Upper lobe of left lung (tissue), 6 donors: ENCODE measurements at places on chromosomes 16 and 17. TPM values are rescaled to one million over a fixed set of nuclear protein-coding genes. Genes with fewer than 3 reads are reported as not detected.
A peak's percentile ranks its signal among the peaks of the same experiment; 100 is the strongest.

DNA sequence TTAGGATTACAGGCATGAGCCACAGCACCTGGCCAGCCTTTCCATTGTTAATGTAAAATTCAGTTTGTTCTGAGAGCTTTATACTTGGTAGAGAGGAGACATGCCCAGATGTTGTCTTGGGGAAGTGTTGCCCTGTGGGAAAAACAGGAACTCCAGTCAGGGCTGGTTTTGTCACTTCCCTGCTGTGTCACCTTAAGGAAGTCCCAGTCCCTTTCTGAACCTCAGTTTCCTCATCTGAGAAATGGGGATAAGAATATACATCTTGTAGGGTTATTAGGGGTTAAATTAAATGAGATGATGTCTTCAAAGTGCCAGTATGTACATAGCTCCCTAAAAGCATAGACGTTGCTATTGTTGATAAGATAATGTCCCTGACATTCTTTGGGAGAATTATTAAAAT, 25.3 kb downstream of the CLEC16A start:
- no peak overlapping the region for H3K4me3 ChIP-seq
- no peak overlapping the region for H3K27ac ChIP-seq

DNA sequence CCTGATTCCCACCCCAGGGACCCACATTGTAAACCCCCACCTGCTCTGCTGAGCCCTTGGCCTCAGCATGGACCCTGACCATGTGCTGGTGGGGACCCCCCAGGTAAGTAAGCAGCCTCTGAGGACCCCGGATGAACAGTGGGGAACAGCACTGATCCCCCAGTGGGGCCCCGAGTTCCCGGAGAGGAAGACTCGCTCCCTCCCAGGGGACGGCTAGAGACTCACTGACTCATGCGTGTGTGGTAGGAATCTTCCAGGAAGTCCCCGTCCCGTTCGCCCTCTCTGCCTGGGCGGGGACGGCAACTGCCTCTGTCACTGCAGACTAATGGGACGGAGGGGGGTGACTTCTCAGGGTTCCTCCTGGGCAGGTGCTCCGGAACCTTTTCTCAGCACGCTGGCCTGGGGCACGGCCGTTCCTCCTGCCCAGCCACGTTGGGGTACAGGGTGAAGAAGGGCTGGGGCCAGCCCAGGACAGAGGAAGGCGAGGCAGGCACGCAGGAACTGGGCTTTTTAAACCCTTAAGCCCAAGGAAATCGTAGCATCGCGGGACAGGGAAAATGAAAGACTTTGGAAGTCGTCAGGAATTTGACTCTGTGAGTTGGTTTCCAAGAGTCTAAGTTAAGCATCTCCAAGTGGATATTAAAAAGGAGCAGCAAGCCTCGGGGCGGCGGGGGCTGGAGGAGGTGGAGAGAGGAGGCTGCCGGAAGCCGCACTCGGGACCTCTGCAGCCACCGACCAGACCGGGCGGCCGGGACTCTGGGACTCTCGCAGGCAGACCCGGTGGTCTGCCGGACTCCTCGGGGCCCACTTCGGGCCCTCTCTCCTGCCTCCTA, 178.7 kb downstream of the SEC14L1 start:
- peaks cover 67% of the 10 kb centered on the region for H3K4me1 ChIP-seq
- H3K27me3 ChIP-seq = no peaks in the 10 kb centered on the region
- DNase-seq = peak; percentile 86
- peak overlapping the region; percentile 88 for H3K27ac ChIP-seq
- no peaks in the 10 kb centered on the region for H3K36me3 ChIP-seq

DNA sequence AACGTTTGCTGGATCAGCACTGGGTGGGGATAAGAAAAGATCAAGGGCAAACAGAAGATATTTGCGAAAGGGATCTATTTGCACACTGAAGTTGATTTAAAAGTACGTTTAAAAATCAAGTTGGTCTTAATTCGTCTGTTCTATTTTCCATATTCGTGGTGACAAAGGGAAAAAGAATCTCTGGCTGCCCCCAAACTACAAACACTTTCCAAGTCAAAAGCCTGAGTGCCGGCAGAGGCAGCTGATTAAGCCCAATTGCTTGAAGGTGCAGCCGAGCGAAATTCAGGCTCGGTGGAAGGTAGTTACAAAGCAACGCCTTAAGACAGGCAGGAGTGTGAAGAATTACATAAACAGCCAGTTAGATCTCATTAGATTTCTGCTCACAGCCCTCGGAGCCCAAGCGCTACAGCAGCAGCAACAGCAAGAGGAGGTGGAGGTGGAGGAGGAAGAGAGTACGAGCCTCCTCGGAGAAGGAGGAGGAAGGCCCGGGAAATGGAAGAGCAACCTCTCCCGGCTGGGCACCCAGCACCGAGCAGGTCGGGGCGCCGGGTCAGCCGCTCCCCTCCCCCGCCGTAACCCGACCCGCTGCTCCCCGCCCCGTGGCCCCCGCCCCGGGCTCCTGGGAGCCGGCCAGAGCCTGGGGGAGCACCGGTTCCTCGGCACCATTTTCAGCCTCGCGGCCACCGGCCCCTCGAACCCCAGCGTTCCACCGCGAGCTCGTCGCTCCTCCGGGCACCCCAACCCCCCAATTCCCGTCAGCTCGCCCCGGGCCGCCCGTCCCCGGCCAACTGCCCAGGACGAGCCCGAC, 890 bp downstream of the TOB1 start:
- peak; percentile 93 for DNase-seq
- H3K27ac ChIP-seq = peak overlapping the region; percentile 100
- H3K4me3 ChIP-seq = peak overlapping the region; percentile 79
- no peaks in the 10 kb centered on the region for H3K27me3 ChIP-seq
- peaks cover 13% of the 10 kb centered on the region for H3K36me3 ChIP-seq

DNA sequence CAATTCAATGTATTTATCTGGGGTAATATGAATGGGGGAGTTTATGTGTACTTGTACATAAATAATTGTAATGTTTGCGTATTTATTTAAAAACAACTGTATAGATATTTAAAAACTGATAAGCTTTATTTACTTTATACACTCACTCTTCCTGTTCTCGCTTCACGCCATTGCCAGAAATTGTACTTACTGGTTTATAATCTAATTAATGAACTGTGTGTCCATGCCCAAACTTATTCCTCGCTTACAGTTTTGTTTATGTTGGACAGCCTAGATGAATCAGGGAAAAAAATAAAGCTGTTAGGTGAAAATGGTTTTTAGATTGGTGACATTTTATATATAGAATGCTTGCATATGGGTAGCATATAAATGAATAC, 30.8 kb downstream of the AATF start:
- no peak overlapping the region for H3K4me3 ChIP-seq
- no peaks in the 10 kb centered on the region for H3K4me1 ChIP-seq
- no peaks in the 10 kb centered on the region for H3K36me3 ChIP-seq
- DNase-seq = no peak
- H3K27me3 ChIP-seq = no peaks in the 10 kb centered on the region

DNA sequence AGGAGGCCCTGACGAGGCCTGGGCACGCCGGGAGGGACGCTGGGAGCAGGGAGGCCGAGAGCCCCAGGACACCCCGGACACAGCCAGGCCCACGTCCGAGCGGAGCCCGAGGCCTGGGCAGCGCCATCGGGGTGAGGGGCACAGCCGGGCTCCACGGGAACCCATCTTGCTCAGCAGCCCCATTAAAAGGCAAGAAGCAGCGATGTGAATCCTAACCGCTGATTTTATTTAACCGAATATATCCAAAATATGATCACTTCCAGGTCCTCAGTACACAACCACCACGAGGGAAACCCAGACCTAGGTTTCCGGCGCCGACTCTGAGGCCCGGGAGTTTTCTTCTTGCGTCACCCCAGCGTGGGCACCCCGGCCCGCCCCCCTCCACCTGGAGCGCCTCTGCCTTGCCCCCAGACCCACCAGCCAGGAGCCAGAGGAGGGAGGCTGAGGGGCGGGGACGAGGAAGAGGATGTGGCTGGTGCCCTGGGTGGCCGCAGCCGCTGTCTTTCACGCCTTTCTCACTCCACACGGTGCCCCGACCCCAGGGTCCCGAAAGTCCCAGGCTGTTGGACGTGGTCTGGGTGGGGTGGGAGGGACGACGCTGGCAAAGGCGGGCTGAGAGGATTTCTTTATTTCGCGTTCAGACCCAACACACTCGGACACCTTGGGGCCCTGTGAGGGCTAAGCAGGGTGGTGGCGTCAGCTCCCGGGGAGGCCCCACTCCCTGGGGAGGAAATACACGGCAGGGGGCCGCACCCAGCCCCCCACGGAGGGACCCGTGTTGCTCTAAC, 568 bp upstream of the CCDC154 start:
- H3K4me3 ChIP-seq = no peak overlapping the region
- no peak overlapping the region for H3K27ac ChIP-seq
- peaks cover 47% of the 10 kb centered on the region for H3K36me3 ChIP-seq

GRCh38 chr16:77723108-77723514, 797 bp downstream of the NUDT7 start:
- peak overlapping the region; percentile 79 for H3K4me3 ChIP-seq
- H3K4me1 ChIP-seq = peaks cover 11% of the 10 kb centered on the region
- H3K27me3 ChIP-seq = no peaks in the 10 kb centered on the region
- peaks cover 4% of the 10 kb centered on the region for H3K36me3 ChIP-seq

DNA sequence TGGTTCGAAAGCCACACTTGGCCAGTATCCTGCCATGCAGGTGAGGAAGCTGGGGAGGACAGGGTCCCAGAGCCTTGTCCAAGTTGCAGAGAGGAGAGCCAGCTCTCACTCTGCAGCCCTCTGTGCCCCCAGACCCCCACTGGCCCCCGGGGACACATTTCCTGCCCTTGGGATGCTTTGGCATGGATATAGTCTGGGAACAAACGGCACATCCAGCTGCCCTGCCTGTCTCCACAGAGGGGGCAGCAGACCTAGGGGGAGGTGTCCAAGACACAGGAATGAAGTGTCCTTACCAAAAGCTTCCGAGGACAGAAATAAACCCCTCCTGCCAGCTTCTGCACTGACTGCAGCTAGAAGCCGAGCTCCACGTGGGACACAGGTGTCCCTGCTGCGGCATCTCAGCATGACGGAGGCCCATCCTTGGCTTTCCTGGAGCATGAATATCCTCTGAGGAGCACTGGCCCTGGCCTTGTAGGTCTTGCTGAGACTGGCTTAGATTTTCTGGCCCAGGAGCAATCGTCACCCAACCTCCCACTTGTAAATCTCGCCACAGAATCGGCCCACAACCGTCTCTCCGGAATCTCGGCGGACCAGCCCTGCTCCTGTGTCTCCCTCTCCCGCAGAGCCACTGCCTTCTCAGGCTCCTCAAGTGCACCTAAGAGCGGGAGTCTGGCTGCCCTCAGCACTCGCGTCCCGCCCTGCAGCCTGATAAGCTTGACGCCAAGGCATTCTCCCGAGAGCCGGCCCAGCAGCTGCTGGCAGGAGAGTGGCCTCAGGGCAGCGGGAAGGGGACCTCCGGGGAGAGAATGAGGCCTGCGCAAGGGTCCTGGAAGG, 1.1 kb upstream of the CAPN15 start:
- no peaks in the 10 kb centered on the region for H3K27me3 ChIP-seq
- H3K36me3 ChIP-seq = no peaks in the 10 kb centered on the region
- H3K4me1 ChIP-seq = peaks cover 29% of the 10 kb centered on the region
- no peak for DNase-seq
- peak overlapping the region; percentile 91 for H3K4me3 ChIP-seq
- H3K27ac ChIP-seq = peak overlapping the region; percentile 97

DNA sequence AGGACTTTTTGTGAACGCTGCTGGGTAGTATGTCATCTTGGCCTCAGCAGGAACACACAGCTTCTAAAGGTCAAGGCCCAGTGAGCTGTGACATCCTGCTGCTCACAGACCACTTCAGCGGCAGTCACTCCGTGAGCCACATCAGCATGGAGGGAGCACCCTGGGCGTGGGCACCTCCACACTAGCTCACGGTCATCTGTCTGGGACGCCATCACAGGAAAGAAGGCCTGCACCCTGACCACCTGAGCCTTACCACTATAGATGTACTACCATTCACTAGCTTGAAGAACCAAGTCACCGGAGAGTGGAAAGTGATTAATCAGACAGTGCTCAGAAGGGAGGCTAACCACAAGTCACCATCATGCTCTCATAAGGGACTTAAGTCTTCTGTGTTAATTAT, 3.3 kb downstream of the AXIN1 start:
- no peak overlapping the region for H3K4me3 ChIP-seq
- no peaks in the 10 kb centered on the region for H3K27me3 ChIP-seq
- H3K36me3 ChIP-seq = peaks cover 19% of the 10 kb centered on the region

DNA sequence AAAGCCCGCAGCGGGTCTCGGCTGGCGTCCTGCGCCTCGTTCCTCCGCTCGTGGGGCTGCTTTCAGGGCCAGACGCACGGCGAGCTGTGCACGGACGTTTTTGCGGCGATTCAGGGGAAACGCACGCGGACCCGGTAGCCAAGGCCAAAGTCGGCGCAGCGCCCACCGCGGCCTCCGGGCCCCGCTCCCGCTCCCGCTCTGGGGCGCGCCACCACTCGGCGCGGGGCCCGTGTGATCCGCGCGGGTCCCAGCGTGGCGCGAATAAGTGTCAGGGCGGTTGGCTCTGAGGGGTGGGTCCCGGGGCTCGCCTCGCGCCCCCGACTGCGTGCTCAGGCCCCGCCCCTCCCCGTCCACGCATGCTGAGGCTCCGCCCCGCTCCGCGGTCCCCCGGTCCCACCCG, 694 bp upstream of the TBCD start:
- H3K4me1 ChIP-seq = peaks cover 10% of the 10 kb centered on the region
- DNase-seq = no peak
- H3K27ac ChIP-seq = peak overlapping the region; percentile 91
- H3K4me3 ChIP-seq = peak overlapping the region; percentile 100

GRCh38 chr16:28554634-28555423, 1.1 kb downstream of the SGF29 start:
- no peak for DNase-seq
- peak overlapping the region; percentile 97 for H3K27ac ChIP-seq
- H3K27me3 ChIP-seq = no peaks in the 10 kb centered on the region

DNA sequence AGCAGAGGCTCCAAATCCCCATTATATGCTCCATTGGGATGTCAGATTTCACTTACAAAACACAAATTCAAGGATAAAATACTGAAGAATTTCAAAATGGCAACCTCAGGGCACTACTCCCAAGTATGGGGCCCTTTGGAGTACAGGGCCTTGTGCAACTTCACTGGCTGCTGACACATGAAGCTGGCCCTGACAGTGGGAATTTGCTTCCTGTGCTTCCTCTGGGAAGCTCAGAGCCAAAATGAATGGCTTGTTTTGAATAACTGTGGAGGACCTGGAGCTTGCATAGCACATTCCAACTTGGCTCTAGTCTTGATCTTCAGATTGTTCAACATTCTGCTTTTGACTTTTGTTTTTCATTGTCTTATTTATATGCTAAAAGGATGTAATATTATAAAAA, 52.3 kb upstream of the HNF1B start:
- H3K36me3 ChIP-seq = no peaks in the 10 kb centered on the region
- no peak overlapping the region for H3K27ac ChIP-seq
- no peak for DNase-seq
- H3K27me3 ChIP-seq = no peaks in the 10 kb centered on the region

DNA sequence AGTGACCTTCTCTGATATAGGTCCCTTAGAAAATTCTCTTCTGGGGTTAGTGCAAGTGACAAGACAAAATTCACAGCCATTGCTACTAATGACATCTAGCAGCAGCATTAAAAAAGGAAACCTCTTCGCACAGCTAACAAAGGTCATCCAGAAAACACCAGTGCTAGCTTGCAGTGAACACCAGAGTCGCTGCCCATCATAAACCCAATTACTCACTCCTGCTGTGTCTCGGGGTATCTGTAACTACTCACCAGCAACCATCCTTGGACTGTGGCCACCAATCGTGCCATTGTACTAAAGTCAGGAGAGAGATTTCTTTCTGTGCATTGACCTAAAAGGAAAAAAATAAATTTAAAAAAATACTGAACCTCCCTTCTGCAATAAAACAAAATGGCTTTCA, 1494.7 kb upstream of the CDH8 start:
- DNase-seq = no peak
- no peak overlapping the region for H3K4me3 ChIP-seq

GRCh38 chr17:54372069-54372749, 528.4 kb upstream of the TOM1L1 start:
- DNase-seq = no peak
- no peaks in the 10 kb centered on the region for H3K36me3 ChIP-seq

RGS11 gene
- total RNA-seq = 10.4 TPM

BMERB1 gene
- 13.4 TPM for total RNA-seq

HSD17B1 gene
- 1.4 TPM for total RNA-seq

SALL1 gene
- 0.10 TPM for total RNA-seq

UBE2O gene
- 28.4 TPM for total RNA-seq
